ENCODE measurements at places on chromosomes 6 and 20.
A peak's percentile ranks its signal among the peaks of the same experiment; 100 is the strongest.

DNA sequence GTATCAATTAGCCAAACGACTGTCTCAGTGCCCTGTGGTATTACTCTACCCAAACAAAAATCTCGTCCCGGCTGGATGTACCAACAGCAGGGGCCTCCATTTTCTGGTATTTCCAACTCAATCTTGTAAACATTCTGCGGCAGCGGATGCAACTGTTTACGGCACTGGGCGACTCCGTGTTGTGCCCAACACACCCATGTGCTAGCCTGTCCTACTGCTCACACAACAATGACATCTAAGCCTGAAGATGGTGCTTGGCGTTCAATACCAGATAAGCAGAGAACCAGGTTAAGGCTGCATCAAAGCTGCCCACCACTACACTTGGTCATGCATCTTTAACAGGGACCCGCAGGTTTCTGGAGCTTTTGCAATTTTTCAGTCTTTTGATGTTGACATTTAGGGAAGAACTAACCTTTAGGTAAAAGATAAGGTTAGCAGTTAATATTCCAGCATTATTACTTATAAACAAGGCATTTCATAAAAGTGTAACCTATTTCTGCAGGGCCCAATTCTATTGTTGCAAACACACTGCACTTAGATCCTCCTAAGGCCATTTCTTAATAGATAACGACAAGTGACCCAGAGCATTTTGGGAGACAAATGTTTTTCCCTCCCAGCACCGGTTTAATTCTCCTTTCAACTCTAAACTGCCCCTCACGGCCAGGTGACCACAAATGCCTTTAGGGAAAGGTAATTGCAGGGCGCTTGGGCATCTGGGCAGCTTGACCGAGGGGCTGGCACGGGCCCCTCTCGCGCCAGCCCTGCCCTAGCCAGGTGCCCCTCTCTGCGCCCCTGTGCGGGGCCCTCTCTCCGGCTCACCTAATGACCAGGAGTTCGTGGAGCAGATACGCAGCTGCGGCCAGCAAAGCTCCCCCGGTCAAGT lies 945 bp downstream of the FAXC start:
- no peak for DNase-seq

DNA sequence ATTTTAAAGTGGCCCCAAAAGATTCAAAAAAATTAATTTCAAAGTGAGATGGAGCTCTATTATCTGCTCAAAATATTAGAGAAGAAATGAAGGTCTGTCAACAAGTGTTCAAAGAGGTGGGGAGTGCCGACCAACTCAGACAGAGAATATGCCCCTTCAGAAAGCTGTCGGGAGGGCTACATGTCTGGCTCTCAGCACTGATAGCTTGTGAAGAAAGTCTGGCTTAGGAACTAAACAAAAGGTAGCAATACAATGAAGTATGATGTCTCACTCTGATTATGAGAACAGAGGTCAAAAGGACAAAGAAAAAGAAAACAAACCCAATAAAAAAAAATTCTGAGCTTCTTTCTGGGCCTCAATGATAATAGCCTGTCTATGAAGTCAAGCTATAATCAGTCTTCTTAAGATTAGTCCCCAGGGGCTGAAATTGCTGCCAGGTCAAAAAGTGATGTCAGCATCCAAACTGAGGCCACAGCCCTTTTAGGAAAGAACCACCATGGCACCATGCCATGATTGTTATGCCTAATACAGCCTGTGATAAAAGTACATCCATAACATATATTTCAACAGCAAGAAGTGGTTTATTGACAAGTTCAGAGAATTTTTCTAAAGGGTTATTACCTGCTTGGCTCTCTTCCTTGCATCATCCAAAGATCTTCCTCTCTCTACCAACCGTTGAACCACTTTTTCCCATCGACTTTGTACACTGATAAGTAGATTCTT lies 150.9 kb downstream of the DST start:
- DNase-seq, result no peak

DNA sequence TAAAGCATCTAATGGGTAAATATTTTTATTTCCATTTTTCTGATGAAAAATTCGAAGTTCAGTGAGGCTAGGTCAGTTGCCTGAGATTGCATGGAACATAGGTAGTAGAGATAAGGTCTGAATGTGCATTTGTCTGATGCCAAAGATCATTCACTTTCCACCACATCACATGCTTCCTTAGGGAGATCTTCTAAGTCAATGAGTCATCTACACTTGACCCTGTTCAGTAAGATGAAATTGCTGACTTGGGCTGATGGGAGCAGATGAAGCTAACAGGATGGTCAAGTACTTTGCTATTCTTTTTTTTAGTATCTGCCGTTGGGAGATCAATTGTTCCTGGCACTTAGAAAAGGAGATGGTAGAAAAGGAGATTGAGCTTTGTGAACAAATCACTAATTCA lies 511.3 kb downstream of the PHF3 start:
- DNase-seq, result no peak

- DNase-seq, result no peak
Measured at GRCh38 chr6:46357591-46357990, 133.7 kb downstream of the RCAN2 start.

DNA sequence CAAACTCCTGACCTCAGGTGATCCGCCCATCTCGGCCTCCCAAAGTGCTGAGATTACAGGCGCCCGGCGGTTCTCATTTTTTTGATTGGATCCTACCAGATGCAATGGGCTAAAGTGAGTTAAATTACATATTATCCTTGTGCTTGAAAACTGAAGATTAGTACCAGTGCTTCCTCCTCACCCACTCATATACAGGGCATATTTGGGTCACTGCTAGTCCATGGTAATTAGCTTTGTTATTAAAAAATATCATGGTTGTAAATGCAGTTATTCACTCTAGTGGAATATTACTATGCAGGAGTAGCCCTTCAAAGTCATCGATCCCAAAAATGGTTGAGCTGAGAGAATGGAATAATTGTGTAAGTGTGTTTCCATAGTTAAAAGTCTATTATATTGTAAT lies 26.5 kb downstream of the ZNF292 start:
- no peak for DNase-seq

DNA sequence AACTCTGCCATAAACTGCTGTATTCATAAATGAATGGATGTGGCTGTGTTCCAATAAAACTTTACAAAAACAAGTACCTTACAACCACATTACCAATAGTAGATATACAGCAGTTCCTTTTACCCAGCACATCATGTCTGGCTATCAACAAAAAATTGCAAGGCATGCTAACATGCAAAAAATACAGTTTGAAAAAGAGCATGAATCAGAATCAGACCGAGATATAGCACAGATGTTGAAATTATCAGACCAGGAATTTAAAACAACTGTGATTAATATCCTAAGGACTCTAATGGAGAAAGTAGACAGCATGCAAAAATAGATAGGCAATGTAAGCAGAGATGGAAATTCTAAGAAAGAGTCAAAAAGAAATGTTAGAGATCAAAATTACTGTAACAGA lies 8.4 kb upstream of the NUS1 start:
- DNase-seq, result no peak

GRCh38 chr20:40766790-40767614 lies 78.0 kb upstream of the MAFB start:
- DNase-seq, result no peak

DNA sequence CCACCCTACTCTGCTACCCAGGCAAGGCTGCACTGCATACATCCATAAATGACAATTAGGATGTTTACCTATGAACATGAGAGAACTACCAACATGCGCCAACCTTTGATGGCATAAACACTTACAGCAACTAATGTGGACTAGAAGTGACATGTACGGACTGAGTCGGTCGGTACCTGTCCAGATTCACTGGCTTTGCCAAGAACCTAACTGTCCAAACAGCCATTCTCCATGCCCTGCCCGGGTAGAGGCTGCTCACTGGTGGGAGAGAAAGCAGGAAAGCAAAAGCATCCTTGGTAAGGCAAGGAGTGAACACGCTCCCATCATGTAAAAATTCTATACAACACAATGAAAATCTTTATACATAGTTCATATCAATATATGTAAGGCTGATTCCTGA lies 30.0 kb downstream of the SYNDIG1 start:
- no peak for DNase-seq

DNA sequence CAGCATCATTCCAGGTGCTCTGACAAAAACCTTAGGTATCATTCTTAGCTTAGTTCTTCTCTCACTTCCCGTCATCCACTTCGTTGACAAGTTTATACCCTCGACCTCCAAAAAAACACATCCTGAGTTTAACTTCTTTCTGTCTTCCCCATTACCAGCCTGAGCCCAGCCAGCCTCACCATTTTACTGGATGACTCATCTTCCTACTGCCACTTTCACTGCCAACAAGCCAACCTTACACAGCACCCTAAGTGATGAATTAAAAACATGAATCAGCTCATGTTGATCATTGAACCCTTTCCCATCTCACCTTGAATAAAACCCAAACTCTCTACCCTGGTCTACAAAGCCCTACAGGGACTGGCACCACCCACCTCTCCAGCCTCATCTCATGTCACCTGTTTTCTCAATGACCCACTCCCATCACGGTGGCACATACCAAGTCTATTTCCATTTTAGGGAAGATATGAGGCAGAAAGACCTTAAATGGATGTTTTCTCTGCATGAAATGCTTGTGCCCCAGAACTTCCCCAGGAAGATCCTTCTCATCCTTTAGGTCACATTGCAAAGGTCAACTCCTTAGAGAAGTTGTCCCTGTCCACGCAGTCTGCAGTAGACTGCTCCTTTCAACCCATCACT lies 9.9 kb upstream of the UST start:
- DNase-seq, result no peak

GRCh38 chr6:159102373-159103160 lies 57.8 kb upstream of the TAGAP start:
- no peak for DNase-seq

DNA sequence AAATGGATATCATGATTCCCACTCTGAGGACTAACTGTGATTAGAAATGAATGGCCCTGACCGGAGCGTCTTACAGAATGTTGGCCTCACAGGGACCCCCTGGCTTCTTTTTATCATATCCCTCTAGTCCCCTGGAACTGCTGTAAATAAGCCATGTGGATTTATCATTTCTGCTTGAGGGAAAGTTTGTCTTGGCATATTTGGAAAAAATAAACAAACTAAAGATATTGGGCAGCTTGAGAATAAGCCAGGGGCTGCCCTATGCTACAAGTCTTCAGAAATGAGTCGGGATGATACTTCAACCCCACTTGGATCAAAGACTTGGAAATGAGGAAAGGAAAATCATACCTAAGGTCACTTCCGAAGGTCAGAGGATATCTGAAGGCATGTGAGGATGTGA lies 179.1 kb downstream of the THBS2 start:
- DNase-seq, result no peak

DNA sequence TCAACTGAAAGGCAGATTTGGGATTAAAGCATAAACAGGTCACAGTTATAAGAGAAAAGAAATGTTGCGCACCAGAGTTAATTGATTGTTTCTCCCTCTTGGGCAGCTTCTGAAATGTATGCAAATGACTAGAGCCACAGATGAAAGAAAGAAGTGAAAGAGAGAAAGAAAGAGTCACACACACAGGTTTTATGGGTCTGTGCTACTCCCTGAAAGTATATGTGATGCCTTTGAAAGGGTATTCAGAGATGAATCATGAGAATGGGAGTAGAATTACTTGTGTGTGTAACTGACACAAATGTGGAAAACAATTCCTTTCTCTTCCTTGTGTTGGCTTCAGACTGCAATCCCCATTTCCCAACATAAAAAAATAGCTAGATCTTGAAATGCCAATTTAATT lies 196.9 kb downstream of the FOXA2 start:
- no peak for DNase-seq

DNA sequence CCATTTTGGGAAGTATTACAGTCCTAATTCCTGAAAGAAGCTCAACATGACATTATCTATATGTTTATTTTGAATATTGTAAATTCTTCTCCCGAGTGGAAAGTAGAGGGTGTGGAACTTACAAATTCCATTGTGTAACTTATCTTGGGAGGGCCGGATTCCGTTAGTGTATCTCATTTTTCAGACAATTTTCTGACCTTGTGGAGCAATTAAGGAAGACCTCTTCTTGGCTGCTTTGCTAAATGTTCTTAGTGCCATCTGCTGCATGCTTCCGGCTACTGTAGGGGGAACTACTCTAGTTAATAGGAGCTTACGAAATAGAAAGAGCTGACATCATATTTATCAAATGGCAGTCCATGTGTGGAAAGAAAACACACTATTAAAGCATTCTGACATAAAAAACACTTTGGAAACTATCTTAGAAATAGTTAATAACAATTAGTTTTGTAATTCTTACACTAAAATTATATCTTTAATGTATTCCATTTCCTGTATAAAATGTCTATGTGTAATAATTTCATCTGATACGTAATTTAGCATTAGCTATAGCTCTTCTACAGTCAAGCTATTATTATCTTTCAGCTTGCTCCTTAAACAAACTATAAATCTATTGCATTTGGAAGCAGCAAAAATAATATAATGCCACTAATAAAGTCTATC lies 41.5 kb upstream of the KCNQ5 start:
- peak; percentile 3 for DNase-seq

DNA sequence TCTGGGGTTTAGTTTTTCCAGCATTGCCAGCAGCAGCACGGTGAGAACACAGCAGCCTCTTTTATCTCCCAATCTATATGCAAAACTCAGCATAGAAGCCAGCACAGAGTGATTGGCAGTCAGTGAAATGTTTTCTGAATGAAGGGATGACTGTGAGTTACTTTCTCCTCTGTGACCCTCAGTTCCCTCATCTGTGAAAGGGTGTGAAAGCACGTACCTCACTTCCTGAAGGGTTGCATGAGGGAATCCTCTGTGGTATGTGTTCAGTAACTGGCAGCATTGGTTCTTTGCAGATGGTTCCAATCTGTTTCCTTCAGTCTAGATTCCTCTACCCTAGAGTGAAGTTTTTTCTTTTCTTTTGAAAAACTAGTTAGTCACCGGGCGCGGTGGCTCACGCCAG lies 40.0 kb downstream of the EFCAB8 start:
- DNase-seq, result no peak

- no peak for DNase-seq
Measured at GRCh38 chr20:41462372-41463161, 95.9 kb upstream of the EMILIN3 start.

DNA sequence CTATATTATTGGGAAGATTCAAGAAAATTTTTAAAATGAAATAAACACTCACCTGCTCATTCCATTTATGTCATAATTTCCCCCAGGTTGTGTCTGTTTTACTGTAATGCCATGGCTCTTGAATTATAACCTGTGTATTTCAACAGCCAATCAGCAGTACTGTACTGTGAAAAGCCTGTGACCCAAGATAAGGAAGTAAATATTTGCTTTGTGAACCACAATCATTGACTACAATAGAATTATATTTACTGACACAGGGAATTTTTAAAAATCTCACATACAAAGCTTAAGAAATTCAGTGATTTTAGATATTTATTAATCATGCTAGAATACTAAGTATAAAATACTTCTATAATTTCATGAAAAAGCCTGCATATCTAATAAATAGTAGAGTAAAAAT lies 6.0 kb downstream of the RGS17 start:
- DNase-seq, result no peak

GRCh38 chr20:64121586-64121985 lies 14.2 kb upstream of the NPBWR2 start:
- DNase-seq, result no peak

GRCh38 chr6:166488076-166488685 lies 98.3 kb downstream of the RAMACL start:
- no peak for DNase-seq

All from NCI-H460 (cell line).